Fibroblast of lung (primary cell): ENCODE measurements at places on chromosomes 3 and 15. TPM values are rescaled to one million over a fixed set of nuclear protein-coding genes. Genes with fewer than 3 reads are reported as not detected.

HYAL1 gene
- 1.3 and 1.8 TPM in 2 replicates for total RNA-seq

HTD2 gene
- total RNA-seq = 8.9 and 9.5 TPM in 2 replicates

RPL39L gene
- total RNA-seq = 17.5 and 26.6 TPM in 2 replicates

SNX22 gene
- 0.17 and 0.26 TPM in 2 replicates for total RNA-seq

SLC22A14 gene
- under 0.01 and 0.17 TPM in 2 replicates for total RNA-seq

SERINC4 gene
- total RNA-seq = under 0.01 and 0.17 TPM in 2 replicates

MAP4 gene
- total RNA-seq = 81.7 and 152 TPM in 2 replicates

DNA sequence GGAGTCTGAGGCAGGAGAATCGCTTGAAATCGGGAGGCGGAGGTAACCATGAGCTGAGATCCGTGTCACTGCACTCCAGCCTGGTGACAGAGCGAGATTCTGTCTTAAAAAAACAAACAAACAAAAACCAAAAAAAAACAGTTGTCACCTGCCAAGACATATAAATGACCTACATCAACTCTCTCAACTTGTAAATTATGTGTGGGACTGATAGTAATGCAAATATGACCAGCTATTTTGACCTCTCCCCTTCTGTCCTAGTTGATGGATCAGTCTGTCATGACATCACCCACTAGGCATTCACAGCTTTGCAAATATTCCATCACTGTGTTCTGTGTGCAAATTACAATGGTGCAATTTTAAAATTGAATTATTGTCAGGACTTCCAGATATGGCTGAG, 175.4 kb downstream of the EBLN2 start:
- no peak for DNase-seq
- no peaks in the 10 kb centered on the region for H3K27me3 ChIP-seq
- H3K27ac ChIP-seq = no peak overlapping the region
- no peaks in the 10 kb centered on the region for H3K36me3 ChIP-seq
- H3K4me1 ChIP-seq = no peaks in the 10 kb centered on the region
- H3K4me3 ChIP-seq = no peak overlapping the region

DNA sequence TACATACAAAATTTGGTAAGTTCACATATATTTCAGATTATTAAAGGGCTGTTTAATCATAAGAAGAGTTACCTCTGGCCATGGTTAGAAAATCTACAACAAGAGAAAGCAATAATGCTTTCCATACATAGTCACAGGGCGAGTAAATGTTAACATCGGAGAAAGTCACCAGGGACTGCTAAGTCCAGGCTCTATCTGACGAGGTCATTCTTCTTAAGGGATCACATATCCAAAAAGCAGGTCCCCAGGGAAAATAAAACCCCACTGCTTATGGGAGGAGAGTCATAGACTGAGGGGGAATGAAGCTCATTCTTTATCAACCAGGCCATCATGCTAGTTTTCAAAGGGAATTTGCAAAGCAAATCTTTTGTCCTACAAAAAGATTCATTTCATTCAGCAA, 3.1 kb downstream of the PCYT1A start:
- no peaks in the 10 kb centered on the region for H3K36me3 ChIP-seq
- H3K27me3 ChIP-seq = no peaks in the 10 kb centered on the region
- peak; percentile 11 for DNase-seq
- peaks cover 7% of the 10 kb centered on the region for H3K4me1 ChIP-seq
- H3K27ac ChIP-seq = no peak overlapping the region
- H3K4me3 ChIP-seq = no peak overlapping the region

GRCh38 chr3:3627114-3627513, 172.1 kb upstream of the LRRN1 start:
- H3K27me3 ChIP-seq = no peaks in the 10 kb centered on the region
- H3K4me1 ChIP-seq = no peaks in the 10 kb centered on the region
- no peaks in the 10 kb centered on the region for H3K36me3 ChIP-seq
- H3K27ac ChIP-seq = no peak overlapping the region

- H3K27me3 ChIP-seq = no peaks in the 10 kb centered on the region
- no peak for DNase-seq
- no peak overlapping the region for H3K27ac ChIP-seq
- no peak overlapping the region for H3K4me3 ChIP-seq
Observed at GRCh38 chr15:39837454-39837853, 54.8 kb upstream of the FSIP1 start.

DNA sequence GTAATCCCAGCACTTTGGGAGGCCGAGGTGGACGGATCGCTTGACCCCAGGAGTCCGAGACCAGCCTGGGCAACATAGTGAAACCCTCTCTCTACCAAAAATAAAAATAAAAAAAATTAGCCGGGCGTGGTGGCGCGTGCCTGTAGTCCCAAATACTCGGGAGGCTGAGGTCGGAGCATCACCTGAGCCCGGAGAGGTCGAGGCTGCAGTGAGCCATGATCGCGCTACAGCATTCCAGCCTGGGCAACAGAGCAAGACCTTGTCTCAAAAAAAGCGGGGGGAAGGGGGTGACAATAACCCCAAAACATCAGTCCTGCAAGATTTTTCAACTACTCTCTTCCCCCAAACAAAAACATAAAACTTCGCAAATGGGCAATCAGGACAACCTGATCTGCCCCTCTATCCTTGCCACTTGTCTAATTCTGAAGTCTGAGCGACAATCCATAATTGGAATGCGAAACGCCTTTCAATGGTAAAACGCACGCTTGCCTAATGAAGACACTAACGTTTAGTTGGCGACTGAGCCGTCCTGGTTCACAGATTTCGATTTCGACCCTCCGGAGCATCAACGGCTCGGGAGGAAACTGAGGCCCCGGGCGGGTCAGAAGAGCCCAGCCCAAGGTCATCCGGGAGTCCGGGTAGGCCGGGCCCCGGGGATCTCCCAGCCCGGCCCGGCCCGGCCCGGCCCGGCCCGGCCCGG, 868 bp downstream of the BTBD1 start:
- DNase-seq = no peak
- peak overlapping the region; percentile 91 for H3K27ac ChIP-seq
- H3K36me3 ChIP-seq = peaks cover 1% of the 10 kb centered on the region
- peak overlapping the region; percentile 95 for H3K4me3 ChIP-seq
- H3K4me1 ChIP-seq = peaks cover 3% of the 10 kb centered on the region

DNA sequence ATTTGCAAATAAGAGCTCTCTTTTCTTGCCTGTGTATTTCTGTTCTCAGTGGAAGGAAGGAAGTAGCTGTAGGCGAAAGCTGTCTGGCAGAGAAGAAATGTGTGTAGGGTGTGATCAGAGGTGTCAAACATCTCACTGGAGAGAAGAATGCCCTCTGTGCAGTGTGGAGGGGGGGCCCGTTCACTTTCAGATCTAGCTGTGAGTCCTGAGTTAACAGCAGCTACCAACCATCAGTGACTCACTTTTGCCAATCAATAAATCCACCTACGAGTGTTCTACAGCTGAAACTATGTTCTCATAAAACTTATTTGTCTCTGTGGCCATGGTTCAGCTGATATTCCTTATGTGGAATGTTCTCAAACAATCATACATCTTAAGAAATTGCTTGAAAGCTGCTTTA, 103.7 kb downstream of the FRMD4B start:
- H3K27me3 ChIP-seq = no peaks in the 10 kb centered on the region
- no peaks in the 10 kb centered on the region for H3K36me3 ChIP-seq
- DNase-seq = peak; percentile 36
- no peak overlapping the region for H3K4me3 ChIP-seq
- no peak overlapping the region for H3K27ac ChIP-seq

DNA sequence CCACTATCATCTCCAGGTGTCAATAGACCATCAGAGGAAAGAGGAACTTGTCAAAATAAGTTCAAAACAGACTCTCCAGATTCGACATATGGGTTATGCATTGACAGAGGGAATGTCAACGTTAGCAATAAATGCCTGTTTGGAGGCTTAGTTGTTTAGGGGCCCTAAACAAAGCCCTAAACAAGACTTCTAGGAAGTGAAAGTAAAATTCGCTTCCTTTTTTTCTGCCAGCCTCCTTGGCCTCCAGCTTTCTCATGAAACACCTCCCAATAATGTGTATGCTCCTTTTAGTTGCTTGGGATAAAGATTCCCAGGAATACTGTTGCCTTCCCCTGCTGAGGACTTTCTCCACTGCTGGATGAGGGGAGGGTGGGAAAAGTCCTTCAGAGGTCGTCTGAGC, 70.9 kb upstream of the ARNT2 start:
- DNase-seq = no peak
- no peaks in the 10 kb centered on the region for H3K36me3 ChIP-seq
- H3K27me3 ChIP-seq = no peaks in the 10 kb centered on the region
- no peak overlapping the region for H3K27ac ChIP-seq
- H3K4me1 ChIP-seq = no peaks in the 10 kb centered on the region

GRCh38 chr3:53223541-53223966, 32.3 kb downstream of the TKT start:
- no peak for DNase-seq
- H3K27ac ChIP-seq = no peak overlapping the region
- peaks cover 46% of the 10 kb centered on the region for H3K36me3 ChIP-seq

DNA sequence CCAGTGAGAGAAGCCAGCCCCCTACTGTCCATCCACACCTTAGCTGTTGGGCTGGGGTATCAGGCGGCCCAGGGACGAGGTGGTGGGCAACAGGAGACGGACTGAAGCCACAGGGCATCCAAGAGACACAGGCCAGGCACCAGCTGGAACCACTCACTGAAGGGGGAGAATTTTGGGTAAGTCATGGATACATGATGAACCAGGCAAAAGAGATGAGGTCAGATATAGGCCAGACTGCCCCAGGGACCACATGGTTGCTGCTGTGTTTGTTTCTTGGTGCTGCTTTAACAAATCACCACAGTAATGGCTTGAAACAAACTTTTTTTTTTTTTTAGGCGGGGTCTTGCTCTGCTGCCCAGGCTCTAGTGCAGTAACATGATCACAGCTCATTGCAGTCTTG, 66.4 kb downstream of the SEMA5B start:
- H3K36me3 ChIP-seq = no peaks in the 10 kb centered on the region
- H3K4me1 ChIP-seq = no peaks in the 10 kb centered on the region
- peak; percentile 58 for DNase-seq

DNA sequence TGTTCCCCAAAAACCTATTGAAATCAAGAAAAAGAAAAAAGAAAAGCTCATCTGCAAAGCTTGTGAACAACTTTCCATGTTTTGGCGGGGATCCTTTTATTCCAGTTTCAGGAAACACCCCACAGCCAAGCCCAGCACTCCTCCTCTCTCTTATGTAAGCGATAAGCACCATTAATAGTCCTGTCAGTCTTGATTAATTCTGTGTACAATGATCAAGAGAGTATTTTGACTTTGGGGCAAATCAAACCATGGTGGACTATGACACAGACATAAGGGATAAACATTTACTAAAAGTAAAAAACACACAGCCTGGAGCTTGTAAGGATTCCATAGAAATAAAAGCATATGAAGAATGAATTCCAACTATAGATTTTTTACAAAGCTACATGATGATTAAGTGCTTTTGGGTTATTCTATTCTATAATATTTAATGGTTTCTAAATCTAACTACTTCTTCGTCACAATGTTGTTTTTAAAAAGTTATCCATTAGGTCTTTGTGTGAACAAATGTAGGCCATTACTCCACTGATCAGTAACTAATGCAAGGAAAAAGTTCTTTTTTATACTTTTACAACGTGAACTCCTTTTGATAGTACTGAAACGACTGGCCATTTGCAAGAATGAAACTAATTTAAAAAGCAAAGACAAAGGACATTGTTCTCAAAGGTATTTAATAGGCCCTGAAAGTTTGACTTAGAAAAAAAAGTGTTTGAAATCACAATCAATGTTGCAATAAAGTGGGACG, 106.5 kb downstream of the KCNAB1 start:
- H3K4me1 ChIP-seq = no peaks in the 10 kb centered on the region
- DNase-seq = no peak
- H3K27me3 ChIP-seq = no peaks in the 10 kb centered on the region
- H3K4me3 ChIP-seq = no peak overlapping the region
- H3K27ac ChIP-seq = no peak overlapping the region
